ENCODE measurements at places on chromosomes 6 and 20.

- no peak for DNase-seq
Measured at GRCh38 chr6:37783856-37784584, 35.5 kb upstream of the ZFAND3 start.

DNA sequence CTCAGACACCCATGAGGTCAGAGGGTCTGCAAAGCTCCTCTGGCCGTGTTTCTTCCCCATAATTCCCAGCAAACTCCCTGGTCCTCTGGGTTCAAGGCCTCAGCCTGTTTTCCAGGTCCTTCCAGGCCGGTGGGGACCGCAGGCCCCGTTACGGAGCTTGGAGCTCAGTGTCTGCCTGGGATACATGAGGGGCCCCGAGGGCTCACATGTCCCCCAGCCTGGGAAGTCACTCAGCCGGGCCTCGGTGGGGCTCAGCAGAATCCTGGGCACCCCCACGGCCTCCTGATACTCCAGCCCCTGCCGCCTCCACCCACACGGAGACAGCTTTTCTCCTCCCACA, 3.4 kb upstream of the SULF2 start:
- no peak for DNase-seq

GRCh38 chr20:17533396-17533795, 2.2 kb upstream of the BFSP1 start:
- DNase-seq = no peak

DNA sequence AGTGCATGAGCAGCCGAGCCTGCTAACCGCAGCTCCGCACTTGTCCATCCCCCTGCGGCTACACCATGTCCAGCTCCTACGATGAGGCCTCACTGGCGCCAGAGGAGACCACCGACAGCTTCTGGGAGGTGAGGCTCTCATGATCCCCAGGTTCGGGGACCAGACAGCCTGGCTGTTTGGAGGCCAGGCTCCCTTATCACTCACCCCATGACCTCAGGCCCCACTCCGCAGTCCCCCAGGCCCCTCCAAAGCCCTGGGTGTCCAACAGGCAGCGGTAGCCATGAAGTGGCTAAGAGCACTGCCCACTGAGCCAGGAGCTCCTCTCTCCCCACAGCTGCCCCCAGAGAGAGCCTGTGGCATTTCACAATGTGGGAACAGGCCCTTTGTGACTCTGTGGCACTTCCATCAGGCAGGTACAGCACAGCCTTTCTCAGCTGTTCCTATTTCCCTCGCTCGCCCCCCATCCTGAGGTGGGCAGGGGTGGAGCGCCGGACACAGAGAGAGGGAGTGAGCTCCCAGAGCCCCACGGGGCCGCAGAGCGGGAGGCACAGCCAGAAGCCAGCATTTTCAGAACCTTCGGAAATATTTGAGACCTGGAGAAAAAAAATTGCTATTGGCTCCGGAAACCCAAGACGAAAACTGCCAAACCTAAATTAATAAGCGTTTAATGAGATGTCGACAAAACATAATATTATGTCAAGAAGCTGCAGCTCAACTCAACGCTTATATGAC, 29.7 kb downstream of the SPDEF start:
- DNase-seq = no peak

GRCh38 chr20:1871807-1872458, 23.3 kb upstream of the SIRPA start:
- no peak for DNase-seq

DNA sequence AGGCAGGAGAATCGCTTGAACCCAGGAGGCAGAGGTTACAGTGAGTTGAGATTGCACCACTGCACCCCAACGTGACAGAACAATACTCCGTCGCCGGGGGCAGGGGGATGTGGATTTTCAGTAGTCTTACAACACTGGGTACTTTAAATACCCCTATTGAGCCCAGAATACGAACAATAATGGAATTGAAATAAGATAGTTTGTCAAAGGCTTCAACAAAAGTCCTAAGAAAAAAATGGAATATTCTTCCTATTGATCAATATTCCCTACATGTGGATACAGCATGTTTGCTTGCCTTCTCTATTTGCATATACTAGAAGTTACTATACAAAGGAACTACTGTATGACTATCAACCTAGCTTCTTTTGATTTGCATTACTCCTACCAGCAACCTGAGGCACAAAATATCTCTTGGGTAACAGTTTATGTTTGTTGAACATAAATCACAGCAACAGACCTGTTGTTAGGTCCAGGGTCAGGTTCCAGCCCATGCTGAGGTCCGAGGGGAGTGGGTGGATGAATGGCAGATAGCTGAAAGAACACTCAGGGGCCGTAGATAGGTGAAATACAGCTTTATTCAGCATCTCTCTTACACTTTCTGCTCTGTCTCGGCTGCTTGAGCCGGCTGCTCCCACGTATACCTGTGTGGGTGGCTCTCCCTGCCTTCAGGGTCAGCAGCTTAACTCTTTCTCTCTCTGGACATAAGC, 23.8 kb downstream of the MAN1A1 start:
- DNase-seq = no peak

DNA sequence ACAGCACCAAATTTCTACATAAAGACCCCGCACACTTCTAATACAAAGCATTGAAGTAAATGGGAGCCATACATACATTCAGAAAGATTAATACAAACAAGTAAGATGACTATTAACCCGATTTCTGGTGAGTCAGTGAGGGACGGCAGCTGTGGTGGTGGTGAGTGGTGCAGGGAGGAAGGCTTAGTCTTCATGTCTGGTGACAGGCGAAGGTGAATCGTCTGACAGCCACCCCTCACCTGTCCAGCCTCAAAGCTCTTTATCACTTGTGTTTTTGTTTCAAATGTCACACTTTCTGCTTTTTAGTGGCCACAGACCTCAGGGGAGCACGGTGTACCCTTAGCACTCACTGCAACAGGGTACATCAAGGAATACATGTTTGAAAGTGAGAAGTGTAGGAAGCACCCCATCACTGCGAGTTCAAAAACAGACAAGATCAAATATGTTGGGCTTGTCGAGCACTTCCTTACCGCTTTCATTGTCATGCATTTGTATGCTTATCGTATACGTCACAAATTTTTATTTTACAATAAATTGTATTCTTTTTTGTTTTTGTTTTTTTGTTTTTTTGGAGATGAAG, 63.5 kb downstream of the IRF4 start:
- DNase-seq = no peak

- no peak for DNase-seq
Measured at GRCh38 chr6:43849844-43850243, 79.8 kb downstream of the VEGFA start.

DNA sequence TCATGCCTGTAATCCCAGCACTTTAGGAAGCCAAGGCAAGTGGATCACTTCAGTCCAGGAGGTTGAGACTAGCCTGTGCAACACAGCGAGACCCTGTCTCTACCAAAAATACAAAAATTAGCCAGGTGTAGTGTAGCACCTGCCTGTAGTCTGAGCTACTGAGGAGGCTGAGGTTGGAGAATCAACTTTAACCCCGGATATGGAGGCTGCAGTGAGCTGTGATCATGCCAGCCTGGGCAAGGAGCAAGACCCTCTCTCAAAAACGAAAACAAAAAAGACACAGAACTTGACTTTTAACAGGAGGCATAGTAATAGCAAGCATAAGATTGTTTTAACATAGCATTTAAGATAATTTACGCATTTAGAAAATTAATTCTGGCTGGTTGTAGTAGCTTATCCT, 32.5 kb downstream of the MYB start:
- no peak for DNase-seq

DNA sequence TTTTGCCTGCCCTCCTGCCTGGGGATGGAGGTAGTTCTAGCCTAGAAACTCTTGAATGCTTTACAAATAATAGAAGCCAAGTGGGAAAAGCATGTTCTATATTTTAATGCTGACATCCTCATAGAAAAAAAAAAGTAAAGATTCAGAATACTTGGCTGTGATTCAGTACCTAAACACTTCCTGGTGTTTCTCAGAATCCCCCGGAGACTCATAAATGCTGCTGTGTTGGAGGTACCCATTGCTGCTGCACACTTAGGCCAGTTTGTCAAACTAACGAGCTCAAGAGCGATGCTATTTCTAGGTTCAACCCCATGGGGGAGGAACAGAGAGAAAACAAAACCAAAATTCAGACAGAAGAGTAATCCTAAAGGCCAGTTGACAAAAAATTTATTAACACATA, 38.8 kb upstream of the ZFP64 start:
- peak; percentile 5 for DNase-seq

Measured in T1000 (cell line).